GM13977 (cell line): ENCODE measurements at places on chromosomes 1 and 21.

DNA sequence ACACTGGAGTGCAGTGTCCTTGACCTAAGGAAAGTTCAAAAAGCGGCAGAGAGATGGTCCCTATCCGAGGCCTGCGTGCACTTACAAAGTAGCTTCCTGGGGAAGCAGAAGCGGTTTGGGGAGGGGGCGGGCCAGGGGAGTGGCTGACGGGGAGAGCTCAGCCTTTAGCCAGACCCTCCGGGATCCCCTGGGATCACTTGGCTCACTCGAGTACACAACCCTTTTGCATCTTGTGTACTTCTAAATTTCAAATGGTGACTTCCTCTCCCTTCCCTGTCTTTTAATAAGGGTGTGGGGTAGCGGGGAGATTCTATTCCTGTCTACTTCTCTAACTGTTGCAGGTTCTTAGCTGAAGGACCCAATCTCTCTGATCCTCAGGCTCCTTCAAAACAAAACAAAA, 18.1 kb upstream of the SNX27 start:
- no peak for DNase-seq

DNA sequence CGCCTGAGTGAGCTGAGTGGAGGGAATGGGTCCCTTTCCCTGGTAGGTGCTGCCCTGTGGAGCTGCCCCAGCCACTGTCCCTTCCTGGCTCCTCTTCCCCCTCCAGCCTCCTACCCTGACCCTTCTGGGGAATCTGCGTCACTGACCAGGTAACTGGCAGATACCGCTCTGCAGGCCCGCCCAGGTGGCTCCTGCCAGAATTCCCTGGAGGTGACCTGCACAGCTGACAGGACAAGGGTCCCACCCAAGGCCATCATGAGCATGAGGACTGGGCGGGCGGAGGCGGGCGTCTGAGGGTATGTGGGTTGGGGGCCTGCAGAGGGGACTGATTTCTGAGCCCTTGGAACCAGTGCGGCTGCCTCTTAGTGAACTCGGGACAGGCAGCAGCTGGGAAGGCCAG, 32.5 kb downstream of the DHRS3 start:
- DNase-seq: no peak

- DNase-seq: no peak
Observed at GRCh38 chr1:112388436-112388835, 7.6 kb upstream of the CTTNBP2NL start.

DNA sequence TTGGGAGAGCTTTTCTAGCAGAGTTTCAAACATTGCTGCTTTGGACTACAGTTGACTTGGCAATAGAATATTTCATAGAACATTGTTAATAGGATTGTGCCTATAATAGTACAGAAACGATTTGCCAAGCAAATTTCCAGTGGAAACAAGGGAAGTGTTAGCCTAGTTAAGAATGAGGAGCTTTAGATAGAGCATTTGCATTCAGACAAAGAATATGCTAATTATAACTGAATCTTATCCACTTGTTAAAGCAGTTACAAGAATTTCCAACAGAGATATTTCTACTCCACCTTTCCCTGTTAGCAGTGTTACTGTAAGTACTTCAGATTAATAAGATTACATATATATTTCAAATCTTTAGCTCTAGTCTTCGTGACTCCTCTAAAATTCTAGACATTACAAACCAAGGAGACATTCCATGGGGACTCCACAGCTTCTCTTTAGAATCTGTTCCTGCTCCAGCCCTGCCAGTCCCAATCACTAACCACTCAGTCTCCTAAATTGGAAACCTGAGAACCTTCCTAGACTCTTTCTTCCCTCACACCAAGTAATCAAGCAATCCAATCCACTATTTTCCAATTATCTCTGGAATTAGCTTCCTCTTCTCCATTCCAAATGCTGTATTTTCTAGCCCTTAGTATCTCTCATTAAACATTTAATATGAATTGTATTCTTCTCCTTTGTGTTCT, 141.8 kb upstream of the PBX1 start:
- no peak for DNase-seq

DNA sequence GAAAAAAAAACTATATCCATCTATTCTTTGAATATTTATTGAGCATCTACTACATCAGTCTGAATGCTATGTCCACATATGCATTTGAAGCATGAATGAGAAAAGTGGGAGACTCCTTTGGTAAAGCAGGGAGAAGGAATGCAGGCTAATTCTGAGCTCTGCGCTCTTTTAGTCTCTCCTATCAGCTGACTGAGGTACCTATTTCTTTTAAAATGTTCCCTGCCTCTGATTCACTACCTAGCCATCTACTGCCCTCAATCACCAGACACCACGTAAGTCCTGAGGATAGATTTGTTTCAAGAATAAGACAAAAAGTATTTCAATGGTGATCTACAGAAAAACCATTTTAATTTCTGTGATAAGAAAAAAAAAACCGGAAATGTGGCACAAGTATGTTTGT, 3.8 kb upstream of the RGS13 start:
- DNase-seq: no peak

DNA sequence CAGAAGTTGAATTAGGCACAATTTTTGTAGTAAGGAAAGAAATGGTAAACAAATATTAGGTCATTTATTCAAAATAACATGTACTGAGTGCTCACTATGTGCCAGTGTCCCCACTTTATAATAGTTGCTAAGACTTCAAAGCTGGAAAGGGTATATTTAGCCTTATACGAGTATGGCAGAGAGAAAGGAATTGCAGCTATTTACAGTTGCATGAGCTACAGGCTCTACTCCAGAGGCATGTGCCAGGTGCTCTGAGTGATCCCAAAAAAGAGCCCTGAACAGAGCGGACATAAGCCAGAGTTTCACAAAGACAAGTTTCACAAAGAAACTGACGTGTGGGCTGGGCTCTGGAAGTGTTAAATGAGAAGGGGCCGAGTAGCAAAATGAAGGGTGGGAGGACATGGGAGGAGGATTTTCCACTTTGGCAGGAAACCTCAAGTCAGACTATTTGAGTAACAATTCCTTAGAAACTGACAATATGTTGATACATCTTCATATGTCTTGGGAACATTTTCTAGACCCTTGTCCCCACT, 40.9 kb downstream of the FASLG start:
- no peak for DNase-seq

- DNase-seq: no peak
Observed at GRCh38 chr1:202361701-202362100, 13.2 kb downstream of the PPP1R12B start.
